GM13976 (cell line): ENCODE measurements at places on chromosomes 4 and X.

- no peak for DNase-seq
These were observed 184.0 kb downstream of the TBCK start for GRCh38 chr4:106132045-106132444.

- no peak for DNase-seq
These were observed 29.6 kb downstream of the TRIM2 start for GRCh38 chr4:153233761-153234371.

GRCh38 chr4:184475096-184475461 lies 729 bp upstream of the IRF2 start:
- peak; percentile 59 for DNase-seq

- no peak for DNase-seq
These were observed 82.2 kb downstream of the TENM3 start for GRCh38 chr4:182325397-182325796.

- no peak for DNase-seq
These were observed 96.5 kb downstream of the SYTL5 start for GRCh38 chrX:38102875-38103274.

- DNase-seq = no peak
These were observed 960 bp upstream of the IL1RAPL1 start for GRCh38 chrX:28586286-28586685.

DNA sequence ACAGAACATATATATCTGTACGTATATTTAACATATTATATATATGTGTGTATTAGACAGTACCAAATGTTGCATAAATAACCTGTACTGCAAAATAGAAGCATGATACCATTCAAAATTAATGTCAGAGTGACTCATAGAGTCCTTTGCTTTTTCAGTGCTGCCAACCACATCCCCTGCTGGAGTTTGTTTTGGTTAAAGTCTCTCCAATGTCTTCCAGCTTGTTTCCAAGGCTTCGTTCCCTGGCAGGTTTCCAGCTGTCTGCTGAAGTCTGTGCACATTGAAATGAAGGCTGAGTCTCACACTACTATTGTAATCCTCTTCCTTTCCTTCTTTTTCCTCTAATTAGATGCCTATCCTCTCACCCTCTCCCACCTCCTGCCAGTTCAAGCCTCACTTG lies 14.9 kb downstream of the NRK start:
- DNase-seq = no peak

- no peak for DNase-seq
These were observed 61.5 kb upstream of the RAPGEF2 start for GRCh38 chr4:159041054-159042034.

DNA sequence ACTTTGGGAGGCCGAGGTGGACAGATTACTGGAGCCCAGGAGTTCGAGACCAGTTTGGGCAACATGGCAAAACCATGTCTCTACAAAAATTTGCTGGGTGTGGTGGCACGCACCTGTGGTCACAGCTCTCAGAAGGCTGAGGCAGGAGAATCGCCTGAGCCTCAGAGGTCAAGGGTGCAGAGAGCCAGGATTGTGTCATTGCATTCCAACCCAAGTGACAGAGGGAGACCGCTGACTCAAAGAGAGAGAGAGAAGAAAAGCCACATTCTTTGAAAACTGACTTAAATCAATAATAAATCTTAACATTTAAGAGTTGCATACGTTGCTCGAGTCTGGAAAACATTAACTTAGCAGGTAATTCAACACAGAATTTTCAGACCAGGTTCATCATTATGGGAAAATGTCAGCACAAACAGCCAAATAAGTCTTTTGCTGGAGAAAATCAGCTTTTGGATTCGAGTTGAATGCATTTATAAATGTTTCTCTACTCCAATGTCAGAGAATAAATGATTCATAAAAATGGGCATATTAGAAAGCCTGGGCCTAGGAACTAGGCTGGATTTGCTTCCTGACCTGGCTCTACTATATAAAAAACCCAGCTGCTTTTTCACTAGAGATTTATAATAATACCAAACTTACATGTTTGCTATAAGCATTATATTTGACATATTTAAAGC lies 68.3 kb upstream of the RBPJ start:
- DNase-seq = no peak

GRCh38 chr4:40185830-40186664 lies 10.8 kb upstream of the RHOH start:
- peak; percentile 66 for DNase-seq

- no peak for DNase-seq
These were observed 28.1 kb downstream of the ADAM29 start for GRCh38 chr4:174946246-174946645.

DNA sequence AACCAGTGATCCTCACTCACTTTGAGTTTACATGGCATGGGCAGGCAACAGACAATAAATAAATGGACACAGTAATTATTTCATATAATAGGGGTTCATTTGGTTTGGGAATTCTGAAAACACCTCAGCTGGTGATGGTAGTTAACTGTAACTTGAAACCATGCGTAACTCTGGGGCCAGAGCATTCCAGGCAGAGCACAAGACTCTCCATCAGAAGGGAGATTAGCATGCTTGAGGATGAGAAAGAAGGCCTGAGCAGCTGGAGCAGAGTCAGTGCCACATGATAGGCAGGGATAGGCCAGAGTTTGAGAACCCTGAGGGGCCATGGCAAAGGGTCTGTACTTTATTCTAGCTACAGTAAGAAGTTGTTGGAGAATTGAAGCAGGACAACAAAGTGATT lies 56.3 kb upstream of the CXCL8 start:
- DNase-seq = no peak

GRCh38 chr4:159242427-159242826 lies 139.5 kb downstream of the RAPGEF2 start:
- no peak for DNase-seq

DNA sequence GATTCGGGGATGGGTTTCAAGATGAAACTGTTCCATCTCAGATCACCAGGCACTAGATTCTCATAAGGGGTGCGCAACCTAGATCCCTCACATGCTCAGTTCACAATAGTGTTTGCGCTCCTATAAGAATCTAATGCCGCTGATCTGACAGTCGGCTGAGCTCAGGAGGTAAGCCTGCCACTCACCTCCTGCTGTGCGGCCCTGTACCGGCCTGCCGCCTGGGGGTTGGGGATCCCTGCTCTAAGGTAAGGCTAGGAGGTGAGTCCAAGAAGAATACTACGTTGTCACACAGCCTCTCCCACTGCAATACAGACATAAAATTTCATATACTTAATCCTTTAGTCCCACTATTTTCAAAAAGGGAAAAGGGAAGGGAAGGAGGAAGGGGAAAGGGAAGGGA lies 213.4 kb upstream of the HCCS start:
- no peak for DNase-seq

DNA sequence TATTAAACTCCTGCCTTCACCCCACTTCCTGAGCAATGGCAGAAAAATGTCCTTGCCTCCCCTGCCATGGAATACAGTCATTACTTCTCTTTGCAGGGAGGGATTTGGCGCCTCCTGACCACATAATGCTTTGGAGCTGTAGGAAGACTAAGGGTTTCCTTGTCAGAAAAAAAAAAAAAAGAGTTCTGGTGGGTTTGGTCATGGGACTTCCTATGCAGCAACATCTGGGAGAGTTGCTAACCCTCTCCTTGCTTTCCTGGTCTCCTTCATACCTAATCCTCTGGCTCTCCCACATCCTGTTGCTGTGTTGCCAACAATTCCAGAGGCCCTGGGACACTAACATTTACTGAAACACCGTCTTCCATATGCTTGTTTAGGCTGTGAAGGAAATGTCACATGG lies 75.1 kb upstream of the MBNL3 start:
- no peak for DNase-seq

DNA sequence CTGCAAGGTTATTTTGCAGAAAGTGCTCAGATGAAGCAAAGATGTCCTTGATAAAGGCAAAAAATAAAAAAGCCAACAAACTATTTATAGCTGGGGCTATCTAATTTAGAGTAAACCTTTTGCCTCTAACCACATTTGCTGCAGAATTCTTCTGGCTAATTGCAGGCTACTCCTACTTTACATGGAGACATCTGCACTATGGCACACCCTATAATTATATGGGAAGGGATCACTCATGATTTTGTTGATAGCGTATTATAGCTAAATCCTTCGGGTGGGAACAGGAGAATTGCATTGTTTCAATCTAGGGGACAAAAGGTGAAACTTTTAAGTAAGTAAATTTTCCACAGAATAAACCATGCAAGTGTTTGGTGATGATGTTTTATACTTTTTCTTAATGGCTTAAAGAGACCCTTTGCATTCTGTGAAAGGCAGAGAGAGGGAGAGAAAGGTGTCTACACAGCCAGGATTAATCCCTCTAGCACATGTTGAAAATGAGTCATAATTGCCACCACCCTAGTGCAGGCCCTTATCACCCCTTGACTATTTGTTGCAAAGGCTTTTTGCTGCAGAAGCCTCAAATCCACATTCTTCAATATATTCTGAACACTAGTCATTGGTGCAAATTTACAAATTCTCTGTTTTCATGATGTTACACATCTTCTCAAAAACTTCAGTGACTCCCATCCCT lies 221.3 kb upstream of the BMP3 start:
- no peak for DNase-seq

DNA sequence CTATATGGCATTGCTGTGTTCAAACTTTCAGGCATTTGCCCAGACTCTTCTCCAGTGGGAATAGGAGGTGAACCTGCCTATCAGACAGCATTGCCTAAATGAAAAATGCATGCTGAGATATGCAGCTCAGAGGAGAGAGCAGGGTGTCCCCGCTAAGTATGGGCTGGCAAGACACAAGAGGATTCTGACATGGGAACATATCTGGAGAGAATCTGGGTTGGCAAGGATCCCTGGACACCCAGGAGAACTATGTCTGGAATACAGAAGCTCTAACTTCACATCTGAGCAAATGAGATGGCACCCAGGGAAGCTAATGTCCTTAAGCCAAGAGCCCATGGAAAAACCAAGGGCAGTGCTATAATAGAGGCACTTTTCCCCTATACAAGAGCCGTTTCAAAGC lies 18.4 kb downstream of the PPARGC1A start:
- no peak for DNase-seq

GRCh38 chr4:181971411-181971810 lies 271.8 kb upstream of the TENM3 start:
- DNase-seq = peak; percentile 16

DNA sequence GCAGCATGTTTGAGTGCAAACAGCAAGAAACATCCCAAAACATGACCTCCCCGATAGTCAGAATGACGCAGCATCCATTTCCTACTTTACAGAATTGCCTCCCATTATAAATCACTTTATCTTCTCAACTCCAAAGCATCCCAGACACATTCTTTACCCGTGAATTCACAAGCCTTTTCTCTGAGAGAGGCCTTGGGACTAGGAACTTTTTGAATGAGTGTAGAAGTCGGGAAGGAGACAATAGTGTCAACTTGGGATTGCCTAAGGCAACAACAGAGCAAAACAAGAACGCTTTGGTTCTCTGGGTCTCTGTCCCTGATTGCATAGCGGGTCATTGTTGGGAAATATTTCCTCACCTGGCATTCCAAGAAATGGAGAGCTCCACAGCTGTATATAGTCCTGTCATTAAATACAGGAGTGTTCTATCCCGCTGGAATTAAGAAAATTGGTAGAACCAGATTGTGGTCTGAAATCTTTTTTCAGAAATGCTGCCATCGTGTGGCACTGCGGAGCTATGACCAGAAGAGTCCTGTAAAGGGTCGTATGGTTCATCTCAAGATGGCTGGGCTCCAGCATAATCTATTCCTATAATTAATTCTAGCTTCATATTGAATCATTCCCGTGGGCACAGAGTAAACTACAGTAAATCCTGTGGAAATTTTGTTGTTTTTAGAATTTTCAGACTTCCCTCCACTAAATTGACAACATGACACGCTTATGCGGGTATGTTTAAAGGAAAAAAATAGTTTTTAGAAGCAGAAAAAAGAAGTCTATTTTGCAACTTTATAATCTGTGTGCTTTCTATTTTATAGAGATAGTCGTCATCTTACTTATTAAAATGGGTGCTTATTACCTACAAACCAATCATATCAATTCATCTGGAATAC lies 2.0 kb upstream of the SPP1 start:
- peak; percentile 43 for DNase-seq

GRCh38 chr4:108622022-108622421 lies 1.6 kb downstream of the RPL34 start:
- DNase-seq = no peak

GRCh38 chrX:49039598-49040375 lies 3.4 kb downstream of the TFE3 start:
- DNase-seq = no peak

- DNase-seq = no peak
These were observed 20.4 kb upstream of the RAB40A start for GRCh38 chrX:103539695-103540094.

DNA sequence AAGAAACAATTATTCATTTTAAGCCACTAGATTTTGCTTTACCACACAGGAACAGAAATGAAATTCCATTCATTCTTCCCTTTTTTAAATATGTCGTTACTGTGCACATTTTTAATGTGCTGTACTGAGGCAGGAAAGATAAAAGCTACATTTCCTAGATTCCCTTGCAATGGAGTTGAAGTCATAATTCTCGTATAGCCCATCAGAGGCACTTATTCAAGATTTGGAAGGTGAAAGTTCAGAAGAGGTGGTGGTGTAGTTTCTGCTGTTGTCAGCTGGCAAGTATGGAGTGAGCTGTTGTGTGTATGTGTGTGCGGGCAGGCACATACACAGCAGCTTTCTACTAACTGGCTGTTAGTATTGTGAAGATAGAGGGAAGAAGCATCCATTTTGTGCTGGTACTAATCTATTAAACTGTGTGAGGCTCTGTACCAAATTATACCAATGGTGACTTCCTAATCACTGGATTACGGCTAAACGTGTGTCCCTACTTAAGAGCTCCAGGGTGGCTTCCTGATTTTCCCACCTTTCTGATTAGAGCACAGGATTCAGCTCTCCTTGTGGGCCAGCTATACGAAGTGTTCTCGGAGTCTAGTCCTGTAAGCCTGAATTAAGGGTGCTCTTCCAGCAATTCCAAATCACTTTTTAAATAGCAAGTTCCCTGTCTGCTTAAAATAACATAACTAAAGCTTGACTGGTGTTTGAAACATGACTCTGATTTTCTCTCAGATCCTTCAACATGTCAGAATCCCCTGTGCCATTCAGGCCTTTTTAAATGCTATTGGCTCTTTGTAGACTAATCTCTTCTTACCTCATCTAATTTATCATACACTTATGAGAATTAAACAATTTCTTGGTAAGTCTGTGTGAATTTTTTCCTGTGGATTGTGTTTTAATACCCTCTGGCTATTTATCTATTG lies 43.8 kb downstream of the PDS5A start:
- DNase-seq = no peak

- no peak for DNase-seq
These were observed 184.6 kb downstream of the UGT8 start for GRCh38 chr4:114783215-114783595.
